NCI-H2081 treated with DMSO at 0.1 percent for 48 hours (cell line): ENCODE measurements at places on chromosomes 2 and 18.

DNA sequence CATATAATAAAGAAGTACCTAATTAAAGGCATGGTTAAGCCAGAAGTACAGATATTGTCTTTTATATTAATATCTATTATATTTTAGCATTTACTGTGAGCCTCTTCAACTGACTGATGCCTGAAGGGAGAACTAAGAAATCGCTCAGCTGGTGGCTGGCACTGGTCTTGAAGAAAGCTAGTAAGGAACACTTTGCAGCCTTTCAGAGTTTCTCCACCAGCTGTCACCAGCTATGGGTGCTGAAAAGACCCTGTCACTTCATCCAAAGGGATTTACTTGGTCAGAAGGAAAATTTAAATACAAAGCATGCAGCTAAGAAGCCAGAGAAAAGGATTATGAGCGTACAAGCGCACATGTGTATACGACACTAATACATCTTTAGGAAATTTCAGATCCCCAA, 525.9 kb downstream of the TMEM182 start:
- no peak for DNase-seq

DNA sequence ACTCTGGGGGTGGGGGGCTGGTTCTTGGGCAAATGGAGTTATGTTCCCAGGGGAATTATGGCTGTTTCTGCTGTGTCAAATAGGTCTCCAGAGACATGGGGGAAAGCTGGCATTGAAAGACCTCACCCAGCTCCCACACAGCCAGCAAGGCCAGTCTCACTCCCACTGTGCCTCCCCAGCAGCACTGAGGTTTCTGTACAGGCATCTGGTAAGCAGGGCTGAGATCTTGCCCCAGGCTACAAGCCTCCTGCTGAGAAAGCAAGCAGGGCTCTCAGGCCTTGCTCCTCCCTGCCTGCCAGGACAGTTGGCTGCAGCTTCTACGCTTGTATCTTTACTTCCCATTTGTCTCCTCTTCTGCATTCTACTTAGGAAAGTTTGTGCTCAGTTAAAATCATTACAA, 50.5 kb upstream of the FHOD3 start:
- DNase-seq = no peak

- no peak for DNase-seq
Observed at GRCh38 chr2:175152242-175152641, 15.8 kb downstream of the ATF2 start.

GRCh38 chr2:118577202-118577601, 270.2 kb downstream of the EN1 start:
- DNase-seq = no peak

GRCh38 chr2:25467743-25468142, 126.0 kb upstream of the DNMT3A start:
- no peak for DNase-seq

DNA sequence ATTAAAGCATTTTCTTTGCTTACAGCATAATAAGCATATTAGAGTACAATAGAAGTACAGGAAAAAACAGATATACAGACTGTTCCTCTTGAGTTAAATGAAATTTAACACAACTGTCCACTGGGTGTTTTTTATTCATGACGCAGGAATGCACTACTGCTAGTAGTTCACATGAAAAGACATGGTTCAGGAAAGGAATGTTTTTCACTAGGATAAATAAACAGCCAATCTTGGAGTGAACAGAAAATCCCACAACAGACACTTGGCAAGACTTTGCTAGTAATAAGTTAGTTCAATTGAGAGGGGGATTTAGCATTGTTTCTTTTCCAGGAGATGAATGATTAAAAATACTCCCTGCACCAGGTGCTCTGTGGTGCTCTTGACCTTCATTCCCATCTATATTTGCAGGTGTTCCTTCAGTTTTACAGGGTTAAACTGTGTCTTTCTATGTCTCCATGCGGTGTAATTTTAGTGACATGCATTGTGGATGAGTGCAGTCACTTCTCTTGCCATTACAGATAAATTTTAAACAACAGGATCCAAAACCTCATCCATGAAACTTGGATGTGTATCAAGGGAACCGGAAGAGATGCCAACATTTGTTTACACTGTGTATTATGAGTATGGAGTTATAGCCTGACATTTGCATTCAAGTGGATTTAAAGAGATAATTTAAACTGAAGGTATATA, 796.6 kb downstream of the DSC3 start:
- no peak for DNase-seq

DNA sequence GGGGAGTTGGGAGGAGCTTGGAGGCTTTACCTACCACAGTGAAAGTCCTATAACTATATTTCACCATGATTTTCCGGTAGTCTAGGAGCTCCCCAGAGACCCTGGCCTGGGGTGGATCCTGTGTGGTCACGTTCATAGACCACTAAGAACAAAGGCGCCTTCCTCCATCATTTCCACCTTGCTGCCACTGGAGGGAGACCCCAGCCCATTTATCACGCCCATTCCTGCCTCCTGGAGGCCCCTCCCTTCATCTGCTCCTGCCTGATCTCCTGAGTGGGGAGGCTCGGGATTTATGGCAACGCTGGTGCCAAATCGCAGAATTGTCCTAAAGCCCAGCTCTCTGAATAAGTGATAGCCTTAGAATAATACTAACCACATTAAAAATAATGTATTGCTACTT, 507.6 kb upstream of the SPHKAP start:
- peak; percentile 4 for DNase-seq

- DNase-seq = no peak
Observed at GRCh38 chr2:38537937-38538525, 64.7 kb downstream of the HNRNPLL start.

- no peak for DNase-seq
Observed at GRCh38 chr2:230861552-230862255, 3.0 kb upstream of the ITM2C start.

DNA sequence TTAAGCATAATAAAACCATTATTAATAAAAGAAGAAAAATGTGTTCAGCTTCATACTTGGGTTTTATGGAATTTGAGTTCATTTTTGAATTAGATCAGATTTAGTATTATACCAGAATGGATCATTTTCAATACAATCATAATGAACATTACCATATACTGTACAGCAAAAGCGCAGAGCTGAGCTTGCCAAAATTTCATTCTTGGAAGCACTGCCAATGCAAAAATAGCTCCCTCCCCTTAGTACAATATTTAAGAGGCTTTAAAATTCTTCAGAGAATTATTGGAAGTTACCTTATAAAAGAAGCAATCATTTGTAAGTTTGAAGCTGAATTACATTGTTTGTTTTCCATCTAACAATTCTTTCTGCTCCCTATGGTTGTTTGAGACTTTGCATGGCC, 938.1 kb upstream of the SLC39A10 start:
- no peak for DNase-seq

- no peak for DNase-seq
Observed at GRCh38 chr2:85737481-85737880, 16.3 kb upstream of the ATOH8 start.

DNA sequence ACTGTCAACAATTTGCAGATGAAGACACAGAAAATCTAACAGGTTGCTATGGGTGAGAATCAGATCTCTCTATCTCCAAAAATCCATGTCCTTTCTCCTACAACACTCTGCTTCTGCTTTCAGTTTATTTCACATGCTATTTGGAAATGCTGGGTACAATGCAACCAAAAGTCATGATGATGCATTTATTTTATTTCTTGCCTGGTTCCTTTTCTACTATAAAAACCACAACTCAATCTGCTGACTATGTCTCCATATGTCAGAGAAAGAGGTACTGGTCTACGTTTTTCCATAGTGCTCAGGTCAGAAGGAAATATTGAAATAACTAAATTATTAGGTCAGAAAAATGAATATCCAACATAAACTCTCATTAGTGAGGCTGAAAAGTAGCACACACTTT, 20.5 kb downstream of the RAD51AP2 start:
- no peak for DNase-seq

GRCh38 chr2:181164699-181165098, 184.3 kb downstream of the UBE2E3 start:
- DNase-seq = no peak

DNA sequence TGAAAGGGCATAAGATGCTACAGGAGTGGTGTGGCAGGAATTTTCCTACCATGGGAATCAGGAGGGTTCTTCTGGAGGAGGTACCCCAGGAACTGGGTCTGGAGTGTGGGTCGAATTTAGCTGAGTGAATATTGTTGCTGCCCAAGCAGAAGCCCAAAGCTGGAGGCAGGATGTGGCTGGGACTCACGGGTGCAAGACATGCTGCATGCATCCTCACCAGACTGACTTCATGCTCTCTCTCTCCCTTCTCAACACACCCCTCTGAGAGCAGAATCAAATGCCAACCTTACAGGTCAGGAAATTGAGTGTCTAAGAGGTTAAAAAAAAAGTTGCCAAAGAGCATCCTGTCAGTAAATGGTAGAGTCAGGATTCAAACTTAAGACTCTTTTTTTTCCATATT, 78.8 kb upstream of the TTC39C start:
- DNase-seq = no peak

GRCh38 chr2:238726670-238727584, 121.0 kb upstream of the TWIST2 start:
- DNase-seq = no peak

DNA sequence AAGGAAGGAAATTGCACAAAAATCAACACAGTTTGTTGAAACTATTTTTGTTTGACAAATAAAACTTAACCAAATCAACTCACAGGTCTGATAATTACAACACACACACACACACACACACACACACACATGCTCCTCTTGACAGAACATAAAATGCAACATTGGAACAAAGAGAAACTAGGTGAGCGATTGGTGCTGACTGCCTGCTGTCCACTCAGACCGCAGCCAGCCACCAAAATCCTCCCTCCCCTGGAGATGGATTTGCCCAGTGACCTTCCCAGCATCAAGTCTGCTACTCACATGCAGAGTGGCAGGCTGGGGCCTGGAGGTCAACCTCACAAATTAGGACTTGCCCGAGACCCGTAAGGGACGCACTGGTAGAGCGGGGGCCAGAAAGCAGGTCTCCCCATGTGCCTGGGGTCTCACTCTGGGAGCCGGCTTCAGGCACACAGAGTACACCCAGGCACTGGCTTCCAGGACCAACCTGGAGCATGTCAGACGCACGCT, 61.4 kb downstream of the DIPK1C start:
- DNase-seq = no peak

GRCh38 chr18:31493941-31494340, 4.0 kb upstream of the DSG2 start:
- no peak for DNase-seq

GRCh38 chr18:63320975-63321265, 1.4 kb upstream of the BCL2 start:
- no peak for DNase-seq

- DNase-seq = no peak
Observed at GRCh38 chr2:14944562-14945346, 312.2 kb downstream of the LRATD1 start.

- DNase-seq = no peak
Observed at GRCh38 chr2:125296742-125297141, 1271.7 kb downstream of the CNTNAP5 start.

- no peak for DNase-seq
Observed at GRCh38 chr18:22169889-22170420, 566 bp downstream of the GATA6 start.

DNA sequence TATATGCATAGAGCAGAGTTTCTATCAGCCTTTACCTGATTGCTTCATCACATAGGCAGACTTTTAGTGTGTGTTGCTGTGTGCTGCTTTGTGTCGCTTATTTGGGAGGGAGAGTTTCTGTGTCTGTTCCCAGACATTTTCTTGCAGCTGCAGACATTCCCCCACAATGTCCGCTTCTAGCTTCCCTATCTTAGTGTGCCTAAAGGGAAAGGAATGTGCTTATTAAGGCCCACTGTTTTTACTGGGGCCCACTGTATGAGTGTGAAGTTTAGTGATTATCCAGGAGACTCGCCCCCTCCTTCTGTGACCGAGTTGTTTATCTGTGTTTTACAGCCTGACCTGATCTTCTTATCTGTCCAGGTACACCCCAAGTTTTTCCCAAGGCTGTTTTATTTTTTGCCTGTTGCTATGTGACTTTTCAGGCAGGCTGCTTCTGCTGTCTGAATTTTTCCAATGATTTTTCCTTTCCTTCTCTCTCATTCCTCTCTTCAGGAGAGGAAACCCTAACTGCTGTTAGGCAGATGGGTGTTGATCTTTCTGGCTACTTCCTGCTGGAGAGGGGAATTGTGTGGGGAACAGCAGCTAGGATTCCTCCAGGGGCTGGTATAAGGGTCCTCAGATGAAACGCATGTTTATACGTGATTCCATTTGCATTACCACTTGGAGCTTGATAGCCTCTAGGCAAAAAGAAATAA, 47.6 kb downstream of the STK17B start:
- no peak for DNase-seq

DNA sequence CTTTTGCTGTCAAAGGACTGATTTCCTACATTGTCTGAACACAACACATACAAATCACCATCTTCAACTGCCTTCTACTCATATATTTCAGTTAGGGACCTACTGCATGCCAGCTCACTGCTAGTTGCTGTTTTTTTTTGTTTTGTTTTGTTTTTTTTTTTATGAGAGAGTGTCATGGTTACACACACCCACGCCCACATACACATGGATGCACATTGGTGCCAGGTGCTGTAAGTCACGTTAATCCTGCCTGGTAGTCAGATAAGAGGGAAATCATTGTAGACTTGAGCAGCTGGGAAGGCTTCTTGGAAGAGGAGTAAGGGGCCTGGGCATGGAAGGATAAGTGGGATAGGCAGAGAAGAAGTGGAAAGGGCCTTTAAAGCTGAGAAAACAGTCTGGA, 209.9 kb downstream of the TDRD15 start:
- DNase-seq = peak; percentile 18

GRCh38 chr2:16765356-16765755, 99.7 kb upstream of the CYRIA start:
- no peak for DNase-seq

DNA sequence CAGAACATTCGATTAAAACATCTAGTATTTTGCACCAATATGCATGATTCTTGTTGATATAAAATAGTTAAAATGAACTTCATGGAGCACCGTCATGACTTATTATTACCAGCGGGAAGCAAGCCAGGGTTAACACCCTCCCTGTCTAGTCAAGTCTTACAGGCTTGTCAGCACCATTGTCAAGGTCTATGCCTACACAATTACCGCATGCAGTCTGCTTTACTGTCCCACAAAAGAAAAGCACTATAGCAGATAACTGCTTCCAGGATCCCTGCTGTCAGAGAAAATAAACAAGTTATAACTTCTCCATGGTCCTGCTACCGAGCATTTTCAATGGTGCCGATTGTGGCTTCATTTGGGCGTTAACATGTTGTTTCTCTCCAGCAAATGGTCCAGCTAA, 968.0 kb upstream of the FAM98A start:
- DNase-seq = no peak

DNA sequence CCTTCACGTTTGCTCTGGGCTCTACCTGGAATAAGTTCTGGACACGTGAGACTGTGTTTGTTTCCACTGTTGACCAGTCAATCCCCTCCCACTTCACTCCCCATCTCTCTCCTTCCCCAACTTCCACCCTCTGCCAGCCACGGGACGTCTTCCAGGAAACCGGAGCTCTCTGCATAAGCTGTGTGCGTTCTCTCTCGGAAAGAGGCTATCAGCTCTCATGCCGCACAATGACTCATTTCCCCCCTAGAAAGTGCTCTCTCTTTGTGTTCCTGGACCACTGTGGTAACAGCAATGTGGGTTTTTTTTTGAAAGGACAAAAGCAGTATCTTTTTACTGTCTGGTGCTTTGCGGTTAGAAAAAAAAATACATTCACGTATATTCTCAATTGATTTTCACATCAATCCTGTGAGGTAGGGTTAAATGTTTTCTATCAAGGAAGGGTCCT, 10.2 kb downstream of the PROKR1 start:
- no peak for DNase-seq
